ENCODE measurements at places on chromosomes 13 and 19. TPM values are rescaled to one million over a fixed set of nuclear protein-coding genes. Genes with fewer than 3 reads are reported as not detected.

DNA sequence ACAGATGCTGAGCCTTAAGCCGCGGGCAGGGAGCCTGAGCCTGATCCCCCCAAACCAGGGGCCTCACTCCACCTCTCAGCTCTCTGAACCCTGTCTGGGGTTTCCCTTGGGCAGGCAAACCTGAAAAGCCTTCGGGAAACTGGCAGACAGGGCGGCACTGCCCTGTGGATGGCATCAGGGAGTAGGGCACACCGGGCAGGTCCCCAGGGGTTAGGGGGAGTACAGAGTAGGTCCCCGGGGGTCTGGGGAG, 9.7 kb downstream of the MKNK2 start:
- no peak for DNase-seq
- H3K27me3 ChIP-seq, result no peaks in the 10 kb centered on the region
- H3K36me3 ChIP-seq, result no peaks in the 10 kb centered on the region
- peaks cover 58% of the 10 kb centered on the region for H3K4me1 ChIP-seq
- peak overlapping the region; percentile 90 for H3K27ac ChIP-seq

DNA sequence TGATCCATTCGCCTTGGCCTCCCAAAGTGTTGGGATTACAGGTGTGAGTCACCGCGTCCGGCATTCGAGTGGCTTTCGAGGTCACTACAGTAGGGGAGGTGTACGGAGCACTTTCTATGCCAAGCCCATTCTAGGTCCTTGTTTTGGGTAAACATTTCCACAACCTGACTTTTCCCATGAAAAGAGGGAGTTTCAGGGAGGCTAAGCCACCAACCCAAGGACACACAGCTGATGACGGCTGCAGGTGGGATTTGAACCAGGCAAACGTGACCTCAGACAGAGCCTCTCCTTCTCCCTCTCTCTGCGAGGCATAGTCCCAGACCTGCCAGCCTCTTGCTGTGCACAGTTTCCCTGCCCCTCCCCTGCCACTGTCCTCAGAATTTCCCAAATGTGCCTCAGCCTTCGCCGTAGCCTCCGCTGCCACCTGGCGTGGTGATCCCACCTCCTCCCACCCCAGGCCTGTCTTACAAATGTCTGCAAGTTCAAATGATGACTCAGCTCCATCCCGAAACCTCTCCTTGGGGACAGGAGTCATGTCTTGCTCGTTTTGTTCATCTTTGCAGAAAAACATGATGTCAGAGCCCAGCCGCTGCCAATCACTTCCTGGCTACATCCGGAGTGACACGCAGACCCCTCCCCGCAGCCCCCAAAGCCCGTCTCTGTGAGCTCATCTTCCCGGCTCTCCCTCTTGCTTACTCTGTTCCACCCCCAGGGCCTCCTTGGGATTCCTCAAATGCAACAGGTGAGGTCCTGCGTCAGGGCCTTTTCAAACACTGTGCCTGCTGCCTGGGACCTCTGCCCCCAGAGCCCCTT, 6.6 kb upstream of the GADD45B start:
- no peak overlapping the region for H3K27ac ChIP-seq
- no peaks in the 10 kb centered on the region for H3K27me3 ChIP-seq
- no peak overlapping the region for H3K4me3 ChIP-seq
- H3K36me3 ChIP-seq, result no peaks in the 10 kb centered on the region
- no peaks in the 10 kb centered on the region for H3K4me1 ChIP-seq
- no peak for DNase-seq

DNA sequence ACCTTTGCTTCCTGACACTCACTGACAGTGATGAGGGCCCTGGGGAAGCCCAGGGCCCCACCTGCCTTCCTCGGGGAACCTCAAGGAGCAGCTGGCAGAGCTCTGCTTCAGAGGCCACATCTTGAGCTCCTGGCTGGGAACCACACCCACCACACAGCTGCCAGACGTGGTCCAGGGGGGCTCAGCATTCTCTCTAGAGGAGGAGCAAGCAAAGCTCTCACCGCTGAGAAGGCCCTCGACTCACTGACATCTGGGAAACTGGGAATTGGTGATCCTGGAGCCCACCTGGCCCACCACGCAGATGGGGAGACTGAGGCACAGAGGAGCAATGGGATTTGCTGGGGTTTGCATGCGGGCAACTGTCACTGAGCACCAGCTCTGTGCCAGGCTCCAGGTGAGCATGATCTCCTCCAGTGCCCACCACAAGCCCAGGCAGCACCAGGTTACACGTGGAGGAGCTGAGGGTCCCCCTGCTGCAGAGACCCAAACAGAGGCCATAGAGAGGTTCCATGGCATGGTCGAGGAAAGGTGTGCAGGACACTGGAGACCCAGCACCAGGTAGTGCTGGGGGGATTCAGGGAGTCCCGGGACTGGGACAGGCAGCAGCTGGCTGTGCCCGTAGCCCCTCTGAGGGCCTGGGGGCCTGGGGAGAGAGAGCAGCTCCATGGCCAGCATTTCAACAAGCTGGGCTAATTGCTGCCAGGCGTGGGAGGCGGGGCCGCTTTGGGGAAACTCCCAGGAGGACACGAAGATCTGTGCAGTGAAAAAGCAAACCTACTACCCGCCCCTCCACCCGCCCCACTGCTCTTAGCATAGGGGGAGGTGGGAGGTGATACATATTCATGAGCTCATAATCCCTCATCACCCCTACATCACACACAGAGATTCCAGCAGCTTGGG, 33.4 kb downstream of the PEPD start:
- no peak overlapping the region for H3K27ac ChIP-seq
- no peaks in the 10 kb centered on the region for H3K36me3 ChIP-seq
- no peak for DNase-seq
- H3K4me1 ChIP-seq, result no peaks in the 10 kb centered on the region
- H3K27me3 ChIP-seq, result no peaks in the 10 kb centered on the region

The CPAMD8 gene
- polyA plus RNA-seq, result 12.0 TPM

The B9D2 gene
- polyA plus RNA-seq, result 14.6 TPM
